ENCODE measurements at places on chromosomes 16 and 17. TPM values are rescaled to one million over a fixed set of nuclear protein-coding genes. Genes with fewer than 3 reads are reported as not detected.

The ESRP2 gene
- 84.8 TPM for total RNA-seq

The TBC1D3D gene
- not detected for total RNA-seq

The OR1F1 gene
- total RNA-seq: not detected

The TBC1D3C gene
- not detected for total RNA-seq

The MT1F gene
- 14.2 TPM for total RNA-seq

The NPTX1 gene
- total RNA-seq: not detected

The TVP23A gene
- 0.09 TPM for total RNA-seq

The ACSM2B gene
- 46.0 TPM for total RNA-seq

The SMTNL2 gene
- total RNA-seq: not detected

The COL1A1 gene
- 72.5 TPM for total RNA-seq

The CHST4 gene
- 14.3 TPM for total RNA-seq

Measured in liver (tissue), 10 donors.